ENCODE measurements at places on chromosomes 5 and 9.

DNA sequence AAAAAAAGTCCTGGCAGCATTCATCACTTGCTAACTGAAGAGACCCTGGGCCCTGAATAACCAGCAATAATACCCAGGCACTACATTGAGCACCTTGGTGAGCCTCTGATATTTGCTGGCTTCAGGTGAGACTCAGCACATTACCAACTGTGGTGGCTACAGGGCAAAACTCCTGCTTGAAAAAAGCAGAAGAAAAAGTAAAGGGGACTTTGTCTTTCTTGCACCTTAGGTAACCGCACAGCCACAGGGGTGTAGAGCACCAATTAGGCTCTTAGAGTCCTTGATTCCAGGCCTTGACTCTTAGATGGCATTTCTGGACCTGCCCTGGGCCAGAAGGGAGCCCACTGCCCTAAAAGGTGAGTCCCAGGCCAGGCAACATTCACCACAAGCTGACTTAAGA, 269.5 kb downstream of the AUH start:
- DNase-seq, result no peak

- no peak for DNase-seq
These were observed 20.3 kb downstream of the AOPEP start for GRCh38 chr9:94746541-94747370.

- DNase-seq, result no peak
These were observed 208.5 kb downstream of the ARHGAP26 start for GRCh38 chr5:142978726-142979125.

GRCh38 chr5:616484-617039, 4.4 kb downstream of the CEP72 start:
- no peak for DNase-seq

DNA sequence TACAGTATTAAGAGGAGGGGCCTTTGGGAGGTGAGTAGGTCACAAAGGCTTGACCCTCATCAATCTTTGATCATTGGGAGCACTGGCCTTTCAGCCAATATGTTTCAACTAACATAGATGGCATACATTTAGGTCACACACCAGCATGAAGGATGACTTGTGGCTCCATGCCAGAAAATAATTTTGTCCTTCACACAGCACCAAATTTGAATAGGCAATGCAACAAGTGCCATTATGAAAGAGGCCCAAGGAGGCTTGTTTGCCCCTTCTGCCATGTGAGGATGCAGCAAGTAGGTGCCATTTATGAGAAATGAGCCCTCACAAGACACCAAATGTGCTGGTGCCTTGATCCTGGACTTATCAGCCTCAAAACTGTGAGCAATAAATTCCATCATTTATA, 81.1 kb downstream of the JAKMIP2 start:
- DNase-seq, result no peak

- no peak for DNase-seq
These were observed 721.0 kb downstream of the NR2F1-AS1 start for GRCh38 chr5:92860061-92860460.

GRCh38 chr5:107395632-107396350, 274.9 kb downstream of the EFNA5 start:
- DNase-seq, result no peak

GRCh38 chr5:34538026-34538672, 118.0 kb upstream of the RAI14 start:
- no peak for DNase-seq

GRCh38 chr5:58760222-58760621, 177.3 kb downstream of the RAB3C start:
- DNase-seq, result no peak

DNA sequence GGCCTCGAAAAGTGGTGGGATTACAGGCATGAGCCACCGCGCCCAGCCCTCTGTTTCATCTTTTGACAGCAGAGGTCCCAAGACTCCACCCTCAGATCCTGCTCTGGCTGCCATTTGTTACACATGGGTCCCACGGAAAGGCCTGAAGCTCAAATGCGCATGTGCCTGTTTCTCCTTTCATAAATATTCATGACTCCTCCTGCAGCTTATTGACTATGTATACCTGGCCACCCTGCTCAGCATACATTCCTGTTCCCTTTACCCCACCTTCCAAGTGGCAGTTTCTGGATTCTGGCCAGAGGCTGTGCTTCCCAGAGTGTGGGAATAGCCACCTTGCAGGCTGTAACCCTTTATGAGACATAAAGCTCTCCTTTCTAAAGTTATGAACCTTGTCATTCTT, 46.5 kb downstream of the AUH start:
- DNase-seq, result no peak

GRCh38 chr9:14799030-14799429, 76.5 kb upstream of the CER1 start:
- DNase-seq, result no peak

GRCh38 chr9:19998153-19998552, 209.3 kb upstream of the SLC24A2 start:
- DNase-seq, result no peak

DNA sequence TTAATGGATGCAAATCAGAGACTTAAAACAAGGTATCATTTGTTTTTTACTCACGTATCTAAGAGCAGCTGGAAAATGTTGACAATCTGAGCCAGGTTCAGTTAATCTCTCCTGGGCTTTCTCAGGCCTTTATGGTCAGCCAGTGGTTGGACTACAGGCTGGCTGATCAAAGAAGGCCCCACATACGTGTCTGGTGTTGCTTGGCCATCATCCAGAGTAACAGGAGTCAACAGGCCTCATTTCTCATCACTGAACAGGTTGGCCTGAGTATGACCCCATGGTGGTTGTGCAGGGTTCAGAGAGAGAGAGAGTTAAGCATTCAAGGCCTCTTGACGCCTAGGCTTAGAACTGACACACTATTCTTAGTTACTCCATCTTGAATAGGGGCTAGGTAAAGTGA, 97.0 kb upstream of the VLDLR start:
- DNase-seq, result no peak

- no peak for DNase-seq
These were observed 21.6 kb downstream of the AMBP start for GRCh38 chr9:114056527-114056926.

GRCh38 chr5:66757834-66758371, 161.7 kb downstream of the MAST4 start:
- DNase-seq, result no peak

DNA sequence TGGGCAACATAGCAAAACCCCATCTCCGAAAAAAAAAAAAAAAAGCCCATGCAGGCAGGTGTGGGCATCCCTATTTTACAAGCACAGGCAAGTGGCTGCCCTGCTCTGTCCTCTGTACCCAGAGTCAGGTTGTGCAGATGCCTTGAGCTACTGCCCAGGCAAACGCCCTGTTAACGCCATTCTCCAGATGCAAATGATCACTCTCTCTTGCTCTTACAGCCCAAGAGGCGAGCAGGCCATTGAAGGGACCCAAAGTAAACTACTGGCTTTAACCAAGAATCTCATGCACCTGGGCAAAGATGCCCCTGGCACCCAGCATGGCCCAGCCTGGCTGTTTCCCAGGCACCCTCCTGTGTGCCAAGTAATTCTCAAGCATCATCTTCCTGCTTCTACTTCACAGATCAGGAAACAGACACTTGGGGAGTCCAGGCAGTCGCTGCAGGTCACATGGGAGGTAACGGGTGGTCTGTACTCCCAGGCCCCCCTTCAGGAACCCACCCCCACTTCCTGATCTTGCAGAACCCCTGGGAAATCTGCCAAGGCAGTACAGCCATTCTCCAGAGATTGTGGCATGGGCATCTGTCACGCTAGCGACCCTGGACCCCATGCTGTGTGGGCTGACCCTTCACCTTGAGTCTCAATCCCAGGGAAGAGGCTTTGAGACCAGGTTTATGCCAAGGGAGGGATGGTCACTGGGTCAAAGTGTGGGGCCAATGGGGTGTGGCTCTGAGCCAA, 14.2 kb downstream of the EEIG1 start:
- DNase-seq, result no peak

GRCh38 chr9:72977670-72978069, 24.8 kb upstream of the ALDH1A1 start:
- no peak for DNase-seq

DNA sequence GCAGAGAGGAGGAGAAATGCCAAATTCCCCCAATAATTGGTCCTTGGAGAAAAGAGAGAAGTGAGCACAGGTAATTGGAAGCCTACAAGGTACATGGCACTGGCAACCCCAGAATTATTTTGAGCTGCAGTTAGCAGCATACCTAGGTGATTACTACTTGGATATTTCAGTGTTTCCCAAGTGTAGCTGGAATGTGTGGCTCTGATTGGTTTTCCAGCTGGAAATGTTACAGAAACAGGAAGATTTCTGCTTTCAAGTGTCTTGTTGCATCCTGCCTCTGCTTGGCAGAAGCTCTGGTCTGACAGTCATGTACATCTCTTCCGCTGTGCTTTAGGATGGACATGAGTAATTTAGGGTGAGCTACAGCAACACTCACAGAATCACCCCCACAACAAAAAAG, 262.1 kb downstream of the ENC1 start:
- no peak for DNase-seq

DNA sequence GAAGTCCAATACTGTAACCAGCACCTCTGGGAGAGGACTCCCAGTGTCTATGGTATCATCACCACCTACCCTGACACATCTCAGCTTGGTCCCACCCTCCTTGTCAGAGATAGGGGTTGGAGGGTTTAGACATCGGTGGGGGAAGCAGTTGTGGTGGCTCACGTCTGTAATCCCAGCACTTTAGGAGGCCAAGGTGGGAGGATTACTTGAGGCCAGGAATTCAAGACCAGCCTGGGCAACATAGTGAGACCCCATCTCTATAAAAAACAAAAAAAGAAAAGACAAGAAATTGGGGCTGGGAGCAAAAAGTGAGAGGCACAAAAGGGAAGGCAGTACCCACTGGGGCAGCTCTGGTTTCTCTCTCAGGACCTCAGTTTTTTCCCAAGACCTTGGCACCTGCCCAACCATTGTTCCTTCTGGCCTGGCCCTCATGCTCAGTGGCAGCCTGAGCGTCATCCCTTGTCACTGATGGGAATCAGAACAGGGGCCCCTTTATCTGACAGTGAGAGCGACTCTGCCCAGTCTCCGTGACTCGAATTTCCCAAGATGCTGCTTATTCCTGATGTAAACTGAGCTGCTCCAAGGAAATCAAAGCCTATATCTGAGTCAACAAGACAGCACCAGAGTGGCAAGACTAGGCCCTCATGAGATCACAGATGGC, 80.5 kb upstream of the HSPA9 start:
- DNase-seq, result no peak

DNA sequence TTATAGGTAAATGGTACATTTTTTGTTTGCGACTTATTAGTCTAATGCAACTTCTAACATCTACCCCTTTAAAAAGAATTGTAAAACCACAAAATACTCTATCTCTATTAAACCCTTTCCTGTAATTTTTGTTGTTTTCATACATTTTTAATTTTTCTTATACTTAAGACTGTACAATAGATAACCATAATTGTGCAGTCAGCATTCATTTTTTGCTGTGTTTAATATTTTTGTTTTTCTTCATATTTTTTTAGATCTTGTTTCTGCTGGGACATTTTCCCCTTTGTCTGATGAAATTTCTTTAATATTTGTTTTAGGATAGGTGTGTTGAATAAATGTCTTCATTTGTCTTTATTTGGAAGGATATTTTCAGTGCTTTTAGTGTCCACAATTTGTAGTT, 19.9 kb downstream of the OR1J1 start:
- no peak for DNase-seq

DNA sequence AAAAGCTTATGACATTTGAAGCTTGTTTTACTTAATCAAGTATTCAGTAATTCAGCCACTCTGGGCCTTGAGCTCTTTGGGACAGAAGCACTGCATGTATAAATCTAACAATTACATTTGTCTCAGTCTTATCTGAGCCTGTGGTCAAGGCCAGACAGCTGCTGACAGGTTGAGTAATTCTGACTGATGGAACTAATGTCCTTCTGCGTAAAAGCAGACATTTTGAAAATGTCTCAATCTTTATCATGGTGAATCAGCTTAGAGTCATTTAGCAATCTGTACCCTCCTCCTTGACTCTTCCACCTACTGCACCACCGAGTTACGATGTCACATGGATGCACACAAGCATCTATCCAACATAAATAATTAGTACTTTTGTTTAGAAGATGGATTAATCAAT, 400.0 kb downstream of the ARRDC3 start:
- DNase-seq, result no peak

DNA sequence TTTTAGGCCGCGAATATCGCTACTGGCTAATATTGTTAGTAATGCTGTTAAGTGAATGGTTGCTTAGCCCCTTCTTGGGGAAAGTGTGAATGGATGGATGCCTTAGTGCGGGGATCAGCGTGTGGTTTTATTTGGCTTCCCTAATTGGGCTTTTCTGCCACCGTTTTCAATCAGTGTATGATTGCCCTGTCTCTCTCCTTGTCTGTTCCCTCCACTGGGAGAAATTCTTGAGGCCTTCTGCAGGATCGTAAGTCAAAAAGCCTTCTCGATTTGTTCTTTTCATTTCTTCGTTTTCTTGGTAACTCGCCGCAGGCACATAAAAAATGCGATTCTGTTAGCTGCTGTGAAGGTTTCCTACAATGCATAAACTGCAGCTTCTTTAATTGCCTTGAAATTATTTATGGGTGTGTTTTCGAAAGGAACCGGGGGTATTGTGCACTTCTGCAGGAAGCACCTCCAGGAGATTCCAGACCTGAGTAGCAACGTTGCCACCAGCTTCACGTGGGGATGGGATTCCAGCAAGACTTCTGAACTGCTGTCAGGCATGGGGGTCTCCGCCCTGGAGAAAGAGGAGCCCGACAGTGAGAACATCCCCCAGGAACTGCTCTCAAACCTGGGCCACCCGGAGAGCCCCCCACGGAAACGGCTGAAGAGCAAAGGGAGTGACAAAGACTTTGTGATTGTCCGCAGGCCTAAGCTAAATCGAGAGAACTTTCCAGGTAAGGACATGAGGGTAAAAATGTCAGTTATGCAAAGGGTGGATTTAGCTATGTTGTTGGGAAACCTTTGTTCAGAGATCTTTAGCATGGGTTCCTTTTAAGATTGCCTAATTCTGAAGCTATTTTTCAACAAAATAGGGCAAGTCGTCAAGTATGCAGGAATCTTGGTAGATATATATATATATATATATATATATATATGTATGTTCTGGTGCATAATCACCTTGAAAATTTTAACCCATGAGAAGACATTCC, 700 bp downstream of the SKP2 start:
- DNase-seq, result no peak

DNA sequence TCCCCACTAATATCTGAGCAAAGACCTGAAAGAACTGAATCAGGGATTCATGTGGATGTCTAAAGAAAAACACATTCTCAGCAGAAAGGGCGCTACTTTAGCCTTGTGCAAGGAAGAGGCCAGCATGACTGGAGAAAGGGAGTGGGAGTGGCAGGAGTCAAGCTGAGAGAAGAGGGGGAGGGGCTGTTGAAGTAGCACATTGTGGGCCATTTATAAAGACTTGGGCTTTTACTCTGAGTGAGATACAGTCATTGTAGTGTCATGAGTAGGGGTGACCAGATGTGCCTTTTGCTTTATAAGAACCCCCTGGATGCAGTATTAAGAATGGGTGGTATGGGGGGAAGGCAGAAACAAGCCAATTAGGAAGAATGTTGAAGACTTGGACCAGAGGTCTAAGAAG, 452.8 kb downstream of the ENC1 start:
- no peak for DNase-seq

DNA sequence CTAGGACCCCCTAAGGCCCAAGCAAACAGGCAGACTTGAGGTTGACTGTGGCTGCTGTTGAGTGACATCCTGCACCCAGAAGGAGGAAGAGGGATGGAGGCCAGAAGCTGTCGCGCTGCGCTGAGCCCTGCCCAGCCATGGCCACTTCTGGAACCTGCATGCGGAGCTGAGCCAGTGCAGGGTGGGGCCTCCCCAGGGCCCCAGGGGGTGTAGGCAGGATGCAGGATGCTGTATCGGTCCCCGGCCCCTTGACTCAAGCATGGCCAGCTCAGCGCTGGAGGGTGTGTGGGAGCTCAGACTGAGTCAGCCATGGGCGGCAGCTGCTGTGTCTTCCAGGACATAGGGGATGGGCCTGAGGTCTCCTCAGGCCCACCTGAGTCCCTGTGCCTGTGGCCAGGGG, 26.9 kb downstream of the GLT6D1 start:
- DNase-seq, result no peak
